ENCODE measurements at places on chromosomes 11 and 22.
A peak's percentile ranks its signal among the peaks of the same experiment; 100 is the strongest.

GRCh38 chr11:57426439-57426928 lies 437 bp downstream of the SLC43A3 start:
- DNase-seq: no peak

DNA sequence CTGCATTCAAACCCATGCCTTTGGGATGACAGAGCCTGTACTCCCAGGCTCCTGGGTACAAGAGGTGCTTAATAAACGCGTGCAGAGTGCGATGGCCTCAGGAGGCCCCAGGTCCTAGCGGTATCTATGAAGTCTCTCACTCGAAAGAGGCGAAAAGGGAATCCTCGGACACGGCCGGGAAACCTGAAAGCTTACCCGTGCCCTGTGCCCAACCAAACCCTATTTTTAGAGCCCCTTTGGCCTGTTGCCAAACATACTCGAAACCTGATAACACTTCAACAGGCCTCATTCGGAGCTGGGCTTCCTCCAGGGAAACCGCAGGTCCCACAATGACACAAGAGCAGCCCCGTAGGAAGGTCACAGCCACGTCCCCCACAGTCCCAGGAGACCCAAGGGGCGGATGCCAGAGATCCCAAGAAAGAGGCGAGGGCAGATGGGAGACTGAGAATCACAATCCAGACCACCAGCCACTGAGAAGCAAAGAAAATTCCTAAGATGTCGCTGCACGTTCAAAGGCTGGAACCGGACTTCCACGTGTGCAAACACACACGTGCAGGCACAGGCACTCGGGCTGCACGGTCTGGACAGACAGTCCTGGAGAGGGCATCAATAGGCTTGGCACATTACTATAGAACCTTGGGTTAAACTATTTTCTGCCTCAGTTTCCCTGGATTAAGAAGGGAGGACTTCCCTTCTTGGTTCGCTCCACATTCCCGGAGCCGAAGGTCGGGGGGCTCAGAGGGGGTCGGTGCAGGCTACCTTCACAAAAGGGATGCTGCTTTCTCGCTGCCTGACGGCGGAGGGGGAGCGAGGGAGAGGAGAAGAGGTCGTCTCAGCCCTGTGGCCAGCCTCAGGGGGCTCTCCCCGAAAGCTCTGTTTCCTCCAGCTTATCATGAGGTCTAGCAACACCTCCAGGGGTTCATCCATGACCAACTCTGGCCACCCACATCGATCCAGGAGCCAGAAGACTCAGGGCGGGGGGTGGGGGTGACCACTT lies 8.2 kb downstream of the PDGFB start:
- DNase-seq: no peak

DNA sequence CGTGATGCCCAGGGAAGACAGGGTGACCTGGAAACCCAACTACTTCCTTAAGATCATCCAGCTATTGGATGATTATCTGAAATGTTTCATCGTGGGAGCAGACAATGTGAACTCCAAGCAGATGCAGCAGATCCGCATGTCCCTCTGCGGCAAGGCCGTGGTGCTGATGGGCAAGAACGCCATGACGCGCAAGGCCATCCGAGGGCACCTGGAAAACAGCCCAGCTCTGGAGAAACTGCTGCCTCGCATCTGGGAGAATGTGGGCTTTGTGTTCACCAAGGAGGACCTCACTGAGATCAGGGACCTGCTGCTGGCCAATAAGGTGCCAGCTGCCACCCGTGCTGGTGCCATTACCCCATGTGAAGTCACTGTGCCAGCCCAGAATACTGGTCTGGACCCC lies 43.5 kb upstream of the DAGLA start:
- DNase-seq: no peak

GRCh38 chr22:46156031-46156430 lies 5.7 kb downstream of the PPARA start:
- DNase-seq: no peak

DNA sequence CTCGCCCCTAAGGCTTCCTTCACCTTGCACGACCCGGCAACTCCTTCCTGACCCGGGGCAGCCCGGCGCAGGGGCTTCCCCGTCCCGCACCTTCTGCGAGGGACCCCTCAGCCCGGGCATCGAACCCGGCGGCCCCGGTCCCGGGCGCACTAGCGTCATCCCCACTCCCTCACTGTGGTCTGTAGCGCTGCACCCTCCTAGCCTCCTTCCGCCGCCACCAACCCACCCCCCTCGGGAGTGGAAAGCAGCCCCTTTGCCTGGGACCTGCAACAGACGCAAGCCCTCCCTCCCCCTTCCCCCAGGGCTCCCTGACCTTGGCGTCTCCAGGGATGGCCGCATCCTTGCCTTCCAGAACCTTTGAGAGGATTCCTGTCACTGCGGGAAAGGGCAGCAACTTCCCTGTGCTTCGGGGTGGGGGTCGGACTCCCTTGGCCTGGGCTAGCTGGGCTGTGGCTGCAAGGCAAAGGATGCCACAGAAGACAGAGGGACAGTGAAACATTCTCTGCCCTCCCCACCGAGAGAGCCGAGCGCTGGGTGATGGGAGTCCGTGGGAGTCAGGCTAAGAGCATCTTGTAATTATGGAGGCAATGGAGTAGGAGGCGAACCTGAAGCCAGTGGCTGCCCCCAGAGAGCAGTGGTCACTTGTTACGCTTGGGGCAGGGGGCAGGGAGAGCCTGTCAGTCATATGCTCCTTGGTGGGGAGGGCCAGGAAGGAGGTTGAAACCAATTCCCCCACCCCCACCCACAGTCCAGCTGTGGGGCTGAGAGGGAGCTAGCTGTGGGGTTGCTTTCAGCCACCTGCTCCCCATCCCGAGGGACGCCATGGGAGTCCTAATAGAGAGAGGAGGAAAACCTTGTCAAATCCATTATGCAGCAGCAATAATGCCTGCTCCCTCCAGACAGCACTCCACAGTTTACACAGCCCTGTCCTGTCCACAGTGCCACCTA lies 920 bp downstream of the TMEM132A start:
- DNase-seq: peak; percentile 47

GRCh38 chr22:46578824-46579561 lies 41.2 kb upstream of the GRAMD4 start:
- DNase-seq: no peak

- DNase-seq: no peak
Measured at GRCh38 chr22:39182478-39183030, 30.1 kb upstream of the CBX7 start.

- no peak for DNase-seq
Measured at GRCh38 chr11:94912806-94913205, 60.5 kb downstream of the CWC15 start.

- DNase-seq: no peak
Measured at GRCh38 chr22:36036167-36036624, 7.6 kb upstream of the RBFOX2 start.

All from D721Med (cell line).